Right lobe of liver (tissue), 6 donors: ENCODE measurements at places on chromosomes 2 and 18.

DNA sequence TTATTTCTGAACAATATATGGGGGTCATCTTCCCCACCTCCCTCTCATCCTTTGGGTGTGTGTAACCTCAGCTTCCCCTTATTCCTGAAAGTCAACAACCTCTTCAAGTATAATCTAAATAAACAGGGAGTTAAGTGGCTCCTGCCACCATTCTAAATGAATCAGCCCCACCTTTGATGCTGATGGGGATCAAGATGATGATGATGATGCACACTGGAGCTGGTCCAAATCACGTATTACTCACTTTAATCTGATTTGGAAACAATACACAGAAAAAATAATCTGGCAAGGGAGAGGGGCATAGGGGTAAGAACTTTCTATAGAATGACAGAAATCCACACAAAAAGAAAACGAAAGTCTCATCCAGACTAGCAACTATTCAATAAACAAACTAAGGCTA, 7.1 kb downstream of the ACVR1 start:
- no peak for DNase-seq

DNA sequence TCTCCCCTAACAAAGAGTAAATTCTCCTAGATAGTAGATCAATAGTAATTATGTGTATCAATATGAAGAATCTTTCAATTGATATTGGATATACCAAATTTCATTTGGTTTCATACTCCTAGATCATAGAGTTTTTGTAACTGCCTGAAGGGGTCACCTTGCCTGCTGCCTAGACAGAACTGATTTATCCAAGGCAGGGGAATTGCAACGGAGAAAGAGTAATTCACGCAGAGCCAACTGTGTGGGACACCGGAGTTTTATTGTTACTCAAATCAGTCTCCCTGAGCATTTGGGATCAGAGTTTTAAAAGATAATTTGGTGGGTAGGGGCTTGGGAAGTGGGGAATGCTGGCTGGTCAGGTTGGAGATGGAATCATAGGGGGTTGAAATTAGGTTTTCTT, 92.2 kb upstream of the SLC8A1 start:
- DNase-seq: no peak

DNA sequence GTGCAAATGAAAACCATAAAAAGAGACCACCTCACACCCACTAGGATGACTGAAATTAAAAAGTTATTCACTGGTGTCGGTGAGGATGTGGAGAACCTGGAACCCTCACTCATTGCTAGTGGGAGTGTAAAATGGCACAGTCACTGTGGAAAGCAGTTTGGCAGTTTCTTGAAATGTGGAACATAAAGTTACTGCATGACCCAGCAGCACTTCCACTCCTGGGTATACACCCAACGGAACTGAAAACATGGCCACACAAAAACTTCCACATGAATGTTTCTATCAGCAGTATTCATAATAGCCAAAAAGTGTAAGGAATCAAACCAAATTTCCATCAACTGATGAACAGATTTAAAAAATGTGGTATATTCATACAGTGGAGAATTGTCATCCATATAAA, 65.1 kb upstream of the SLC66A3 start:
- no peak for DNase-seq

- no peak for DNase-seq
Measured at GRCh38 chr2:217642944-217643343, 359.9 kb downstream of the TNS1 start.

DNA sequence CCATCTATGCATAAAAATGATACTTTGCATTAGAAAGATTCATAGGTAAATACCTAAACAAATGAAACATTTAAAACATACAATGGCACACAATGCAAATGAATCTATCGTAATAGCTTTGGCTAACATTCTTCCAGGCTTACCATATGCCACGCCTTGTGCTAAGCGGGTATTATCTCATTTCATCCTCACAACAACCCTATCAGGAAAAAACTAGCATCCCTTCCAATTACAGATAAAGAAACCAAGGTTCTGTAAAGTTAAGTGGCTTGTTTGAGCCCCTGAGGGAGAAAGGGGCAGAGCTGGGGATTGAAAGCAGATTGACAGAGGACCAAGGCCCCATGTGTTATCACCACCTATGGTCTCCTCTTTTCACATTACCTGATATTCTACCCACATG, 145.4 kb upstream of the ETAA1 start:
- DNase-seq: no peak

GRCh38 chr2:189657867-189658266, 3.4 kb upstream of the ASNSD1 start:
- DNase-seq: no peak

GRCh38 chr2:608297-608696, 68.9 kb downstream of the TMEM18 start:
- no peak for DNase-seq

DNA sequence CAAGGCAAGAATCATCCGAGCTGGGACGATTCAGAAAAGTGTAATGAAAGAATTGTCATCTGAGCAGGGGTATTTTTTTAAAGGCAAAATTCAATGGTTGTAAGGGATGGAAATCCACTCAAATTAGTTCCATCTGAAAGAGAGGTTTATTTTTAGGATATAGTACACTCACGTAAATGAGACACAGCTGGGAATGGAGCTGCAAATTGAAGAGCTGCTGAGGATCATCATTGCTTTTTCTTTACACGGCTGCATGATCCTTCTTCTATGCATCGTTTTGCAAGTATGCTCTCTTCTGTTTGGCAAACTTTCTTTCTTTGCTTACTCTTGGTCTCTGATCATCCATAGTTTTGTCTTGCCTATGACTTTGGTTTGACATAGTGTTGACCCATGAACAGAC, 27.4 kb upstream of the CUL3 start:
- DNase-seq: no peak

GRCh38 chr2:68837164-68837860, 33.9 kb downstream of the BMP10 start:
- DNase-seq: peak; percentile 66

GRCh38 chr2:218389333-218390150, 7.5 kb downstream of the SLC11A1 start:
- no peak for DNase-seq

- DNase-seq: peak; percentile 77
Measured at GRCh38 chr18:48780201-48780912, 170.4 kb downstream of the SMAD7 start.

GRCh38 chr2:27202854-27203253, 9.0 kb upstream of the ATRAID start:
- DNase-seq: no peak

DNA sequence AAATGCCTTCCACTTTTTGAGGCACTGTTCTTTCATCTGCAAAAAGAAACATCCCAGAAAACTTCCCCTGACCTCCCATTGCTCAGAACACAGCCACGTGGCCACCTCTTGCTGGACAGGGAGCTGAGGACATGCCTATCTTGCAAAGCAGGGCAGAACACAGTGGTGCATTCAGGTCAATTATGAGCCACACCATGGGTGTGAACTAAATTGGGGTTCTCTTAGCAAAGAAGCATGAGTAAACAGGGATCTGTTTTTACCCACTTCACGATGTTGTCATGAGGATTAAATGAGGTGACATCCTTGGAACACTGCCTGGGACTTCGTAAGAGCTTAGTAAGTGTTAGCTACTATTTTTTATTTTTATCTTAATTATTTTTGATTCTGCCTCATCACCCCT, 25.1 kb downstream of the BMP10 start:
- DNase-seq: no peak

DNA sequence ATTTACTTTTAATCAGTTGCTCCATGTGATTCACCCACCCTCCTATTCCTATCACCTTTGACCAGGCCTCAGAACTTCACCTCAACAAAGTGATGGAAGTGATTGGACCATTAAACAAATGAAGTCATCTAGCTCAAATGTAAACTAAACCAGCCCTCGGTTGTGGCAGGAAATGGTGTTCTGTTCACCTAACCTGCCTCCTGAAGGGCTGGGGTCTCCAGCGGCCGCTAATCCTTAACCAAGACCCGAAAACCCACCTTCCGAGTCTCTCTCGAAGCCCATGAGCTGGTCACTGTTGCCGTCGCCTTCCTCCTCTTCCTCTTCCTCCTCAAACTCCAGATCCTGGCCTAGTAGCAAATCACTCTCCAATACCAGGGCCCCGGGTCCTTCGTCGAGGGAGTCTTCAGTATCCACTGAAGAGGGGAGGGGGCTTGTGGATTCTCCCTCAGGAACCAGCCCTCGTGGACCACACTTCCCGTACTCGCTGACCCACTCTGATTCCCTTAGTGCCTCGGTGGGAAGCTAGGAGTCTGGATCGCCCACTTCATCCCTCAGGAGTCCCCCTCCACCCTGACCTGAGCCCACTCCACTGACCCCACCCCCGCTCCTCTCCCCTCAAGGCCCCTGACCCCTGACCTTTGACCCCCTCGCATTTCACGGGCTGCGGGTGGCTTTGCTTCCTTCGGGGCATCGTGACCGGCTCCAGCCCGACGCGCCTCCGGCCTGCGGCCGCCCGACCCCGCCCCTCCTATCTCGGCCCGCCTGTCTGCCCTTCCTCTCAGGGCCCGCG, 503 bp downstream of the ZNF513 start:
- peak; percentile 87 for DNase-seq

- no peak for DNase-seq
Measured at GRCh38 chr2:65381607-65382051, 50.8 kb downstream of the SPRED2 start.

DNA sequence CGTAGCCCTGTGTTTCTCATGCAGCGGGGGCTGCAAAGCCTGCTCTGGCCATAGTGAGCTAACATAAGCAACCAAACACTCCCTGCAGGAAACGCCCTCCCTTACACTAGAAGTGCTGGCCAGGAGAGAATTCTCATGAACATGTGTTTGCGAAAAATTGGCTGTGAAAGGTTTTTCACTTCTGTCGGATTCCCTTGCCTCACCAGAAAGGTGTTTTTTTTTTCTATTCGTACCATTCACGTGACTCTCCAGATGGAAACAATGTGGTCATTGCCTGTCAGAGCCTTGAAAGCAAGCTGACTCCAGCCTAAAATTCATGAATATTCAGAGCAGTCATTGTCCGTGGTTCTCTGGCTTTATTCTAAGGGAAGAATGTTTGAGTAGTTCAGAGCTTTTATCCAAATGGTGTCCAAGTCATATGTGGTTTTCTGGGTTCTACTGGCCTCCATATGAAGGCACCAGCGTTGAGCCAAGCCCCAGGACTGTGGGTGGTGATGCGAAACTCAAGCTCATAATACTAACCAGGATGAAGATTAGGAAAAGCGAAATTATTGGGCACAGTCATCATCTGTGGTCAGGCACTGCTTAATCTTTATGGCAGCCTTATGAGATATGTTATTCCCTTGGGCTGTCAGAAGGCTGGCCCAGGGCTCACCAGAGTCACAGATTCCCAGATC, 236.4 kb downstream of the ALPK2 start:
- DNase-seq: no peak

- no peak for DNase-seq
Measured at GRCh38 chr18:59884351-59884750, 15.4 kb upstream of the PMAIP1 start.
